ENCODE measurements at places on chromosomes 3 and 15.

GRCh38 chr3:23750573-23751210 is 55.1 kb upstream of the UBE2E1 start:
- no peak for DNase-seq

GRCh38 chr15:92304223-92304975 is 89.3 kb upstream of the ST8SIA2 start:
- DNase-seq = no peak

DNA sequence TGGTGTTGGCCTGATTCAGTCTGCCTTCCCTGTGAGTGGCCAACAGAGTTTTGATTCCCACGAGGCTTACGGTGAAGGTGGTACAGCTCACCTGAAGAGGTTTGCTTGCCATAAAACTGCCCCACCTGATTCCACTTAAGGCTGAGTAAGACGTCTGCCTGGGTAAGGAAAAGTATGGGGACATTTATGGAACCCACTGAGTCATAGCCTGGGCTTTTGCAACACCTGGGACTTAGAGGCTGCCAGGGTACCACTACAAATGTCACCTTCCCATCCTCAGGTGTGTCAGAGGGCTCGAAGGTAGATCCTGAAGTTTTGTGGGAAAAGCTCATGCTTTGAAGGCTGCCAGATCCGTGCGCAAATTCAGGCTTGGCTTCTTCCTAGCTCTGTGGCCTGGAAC is 56.9 kb upstream of the SLCO2A1 start:
- DNase-seq = no peak

- DNase-seq = no peak
Measured at GRCh38 chr3:112391648-112392047, 58.7 kb downstream of the CD200 start.

DNA sequence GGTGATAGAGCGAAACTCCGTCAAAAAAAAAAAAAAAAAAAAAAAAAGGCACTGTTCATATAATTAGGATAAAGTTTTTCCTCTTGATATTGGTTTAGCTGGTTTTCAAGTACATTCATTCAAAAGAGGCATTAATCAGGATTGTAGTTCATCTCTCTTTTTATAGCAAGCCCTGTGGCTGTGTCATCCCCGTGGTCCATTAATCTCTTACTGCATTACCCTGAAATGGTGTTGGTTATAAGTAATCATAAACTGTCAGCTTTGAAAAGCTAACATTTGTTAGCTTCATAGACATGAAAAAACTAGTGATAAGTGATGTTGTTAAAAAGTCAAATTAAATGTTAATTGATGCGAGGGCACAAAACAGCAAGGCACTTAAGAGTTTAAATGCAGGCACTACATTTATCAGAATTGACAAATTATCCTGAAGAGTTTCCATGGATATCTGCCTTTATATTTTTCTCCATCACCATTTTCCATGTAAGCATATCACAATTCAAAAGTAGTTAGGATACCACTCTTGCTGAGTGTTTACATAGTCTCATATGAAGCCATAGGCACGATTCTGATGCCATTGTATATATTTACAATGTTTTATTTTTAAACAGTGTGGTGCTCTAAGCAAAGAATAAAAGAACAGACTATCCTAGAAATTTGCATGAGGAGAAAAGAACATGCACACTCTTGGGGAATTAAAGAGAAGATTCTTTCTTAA is 193.1 kb downstream of the OTOL1 start:
- no peak for DNase-seq

GRCh38 chr3:115141033-115141757 is 5.9 kb downstream of the ZBTB20 start:
- DNase-seq = no peak

DNA sequence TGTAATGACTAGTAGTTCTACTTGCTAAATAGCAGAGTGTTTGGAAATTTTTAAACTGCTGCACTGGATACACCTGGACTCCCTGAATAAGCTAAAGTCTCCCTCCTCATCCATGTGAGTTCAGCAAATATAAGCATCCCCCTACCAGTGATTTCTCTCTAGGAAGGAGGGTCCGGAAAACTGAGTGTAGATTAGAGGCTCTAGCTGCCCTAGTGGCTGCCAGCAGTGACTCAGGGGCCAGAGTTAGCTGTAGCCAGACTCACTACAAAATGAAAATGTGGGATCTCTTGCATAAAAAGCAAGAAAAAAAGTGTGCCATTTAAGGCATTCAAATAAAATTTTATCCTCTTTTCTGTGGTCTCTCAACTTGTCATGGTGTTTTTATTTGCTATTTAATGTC is 485.0 kb upstream of the ATP11B start:
- no peak for DNase-seq

DNA sequence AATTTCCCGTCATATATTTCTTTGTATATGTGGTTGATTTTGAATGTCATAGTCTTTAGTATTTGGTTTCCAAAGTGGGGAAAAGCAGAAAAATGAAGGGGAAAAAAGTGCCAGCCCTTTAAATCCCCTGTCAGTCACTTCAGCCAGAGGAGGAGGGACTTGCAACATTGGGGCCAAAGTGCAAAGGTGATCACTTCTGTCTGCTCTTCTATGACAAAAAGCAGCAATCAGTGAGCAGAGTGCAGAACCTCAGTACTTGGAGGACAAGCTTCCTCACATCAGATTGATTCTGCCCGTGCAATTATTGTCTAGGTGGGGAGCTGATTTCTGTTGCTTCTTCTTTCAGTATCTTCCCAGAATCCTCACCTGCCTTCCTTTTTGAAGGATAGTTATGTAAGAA is 60.0 kb downstream of the STT3B start:
- DNase-seq = no peak

GRCh38 chr15:65805019-65805745 is 13.1 kb upstream of the DENND4A start:
- DNase-seq = no peak

- DNase-seq = no peak
Measured at GRCh38 chr15:74716651-74717050, 8.7 kb downstream of the CYP1A1 start.

DNA sequence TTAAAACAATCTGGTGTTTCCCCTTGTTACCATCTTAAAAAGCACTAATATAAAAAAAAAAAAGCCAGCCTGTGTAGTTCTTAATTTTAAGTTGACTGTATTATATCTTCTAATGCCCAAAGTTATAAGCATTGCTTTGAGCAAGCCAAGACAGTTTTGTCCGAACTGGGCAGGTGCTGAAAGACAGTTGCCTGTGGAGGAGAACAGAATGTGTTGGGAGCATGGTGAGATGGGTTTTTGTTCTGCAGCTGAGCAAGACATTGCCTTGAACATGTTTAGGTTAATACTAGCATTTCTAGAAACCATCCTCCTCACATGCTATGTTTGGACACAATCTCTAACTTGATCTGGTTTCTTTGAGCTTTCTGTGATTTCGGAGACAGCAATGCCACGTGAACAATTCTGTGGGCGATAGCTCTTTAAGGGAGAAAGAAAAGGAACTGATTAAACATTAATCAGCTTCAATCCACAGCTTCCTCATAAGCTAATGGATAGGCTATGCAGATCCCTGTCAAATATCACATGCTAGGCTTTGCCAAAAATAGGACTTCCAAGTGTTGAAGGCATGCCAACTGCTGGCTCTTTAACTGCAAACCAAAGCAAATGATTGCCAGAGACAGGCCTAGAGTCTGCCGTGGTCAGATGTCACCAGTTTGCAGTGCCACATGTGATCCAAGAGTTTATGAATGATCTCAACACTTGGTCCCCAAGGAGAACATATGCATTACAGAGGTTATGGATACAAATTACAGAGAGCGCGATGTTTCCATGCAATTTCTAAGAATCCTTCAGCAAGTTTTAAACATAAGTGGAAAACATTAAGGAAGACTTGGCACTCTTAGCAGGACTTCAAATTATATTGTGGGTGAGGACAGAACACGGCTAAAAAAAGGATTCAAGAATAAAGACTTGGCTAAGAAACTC is 428.1 kb downstream of the ROBO2 start:
- DNase-seq = no peak

DNA sequence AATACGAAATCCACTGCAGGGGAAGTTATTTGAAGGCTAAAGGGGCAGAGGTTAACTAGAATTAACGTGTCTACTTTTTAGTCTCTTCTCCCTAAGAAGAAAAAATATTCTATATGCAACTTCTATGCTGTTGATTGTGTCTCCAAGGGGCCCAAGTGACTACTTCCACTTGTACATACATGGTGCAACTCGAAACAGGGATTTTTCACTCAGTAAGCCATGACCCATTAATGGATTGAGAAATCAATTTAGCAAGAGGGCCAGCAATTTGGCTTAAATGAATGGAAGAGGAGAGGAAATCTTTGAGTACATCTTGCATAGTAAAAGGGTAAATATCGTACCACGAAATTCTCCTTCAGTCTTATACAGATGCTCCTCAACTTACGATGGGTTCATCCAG is 151.1 kb upstream of the HES1 start:
- DNase-seq = no peak

DNA sequence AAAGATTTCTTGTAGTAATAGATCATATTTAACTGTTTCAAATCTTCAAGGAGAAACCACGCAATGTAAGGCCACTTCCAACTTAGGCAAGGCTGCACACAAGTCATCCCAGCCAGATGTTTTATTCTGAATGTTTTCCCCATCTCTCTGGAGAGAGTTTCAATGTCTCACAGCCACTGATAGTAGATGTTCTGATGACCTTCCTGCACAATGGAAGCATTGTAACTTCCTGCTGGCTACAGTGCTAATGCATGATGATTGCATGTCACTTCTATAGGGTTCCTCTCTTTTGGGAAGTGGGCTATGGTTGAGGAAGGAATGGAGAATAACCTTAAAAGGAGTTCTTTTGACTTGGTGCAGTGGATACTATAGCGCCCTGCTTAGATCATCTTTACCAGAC is 328.0 kb downstream of the ZNF621 start:
- DNase-seq = no peak

Measured in NCI-H146 (cell line).